Heart left ventricle (tissue), 16 donors: ENCODE measurements at places on chromosomes 7 and 10. TPM values are rescaled to one million over a fixed set of nuclear protein-coding genes. Genes with fewer than 3 reads are reported as not detected.

The MICU1 gene
- 43.6 TPM for total RNA-seq

The IL2RA gene
- 0.61 TPM for total RNA-seq

The SKAP2 gene
- total RNA-seq: 15.3 TPM

The TRUB1 gene
- 24.3 TPM for total RNA-seq

DNA sequence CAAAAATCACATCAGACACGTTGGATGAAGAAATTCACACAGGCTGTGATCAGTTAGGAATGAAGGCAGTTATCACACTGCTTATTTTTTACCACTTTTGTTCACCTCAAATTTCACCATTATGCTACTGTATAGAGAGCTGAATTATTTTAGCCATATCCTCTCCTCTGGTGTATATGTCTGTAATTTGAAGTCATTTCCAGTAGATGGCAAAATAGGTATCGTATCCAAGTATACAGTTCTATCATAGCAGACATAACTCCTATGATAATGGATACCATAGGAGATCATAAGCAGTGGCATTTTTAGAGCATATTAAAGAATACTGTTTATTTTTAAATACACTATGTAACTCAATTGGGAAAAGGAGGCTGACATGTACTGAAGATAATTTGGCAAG lies 909.7 kb downstream of the DNAJB9 start:
- H3K4me1 ChIP-seq: no peaks in the 10 kb centered on the region
- DNase-seq: no peak
- H3K4me3 ChIP-seq: no peak overlapping the region
- H3K36me3 ChIP-seq: no peaks in the 10 kb centered on the region
- H3K27me3 ChIP-seq: no peaks in the 10 kb centered on the region

DNA sequence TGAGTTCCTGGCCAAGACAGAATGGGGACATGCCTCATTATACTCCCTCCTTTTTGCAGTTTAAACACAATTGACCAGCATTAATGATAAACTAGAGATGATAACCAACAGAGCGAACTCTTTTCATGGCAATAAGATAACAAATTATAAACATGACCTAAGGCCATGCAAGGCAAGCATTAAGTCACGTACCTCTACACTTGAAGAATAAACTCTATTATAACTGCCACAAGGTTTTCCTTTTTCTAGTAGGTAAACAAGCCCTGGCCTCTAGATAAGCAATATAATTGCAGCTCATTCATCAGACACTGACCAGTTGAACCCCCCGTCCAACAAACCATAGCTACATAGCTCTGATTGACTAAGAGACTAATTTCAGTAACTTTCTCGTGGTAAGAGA lies 767.0 kb downstream of the GRM8 start:
- DNase-seq: no peak
- H3K4me1 ChIP-seq: no peaks in the 10 kb centered on the region
- H3K27me3 ChIP-seq: no peaks in the 10 kb centered on the region

GRCh38 chr10:132667342-132668047 lies 118.5 kb downstream of the NKX6-2 start:
- no peak overlapping the region for H3K27ac ChIP-seq
- no peak overlapping the region for H3K4me3 ChIP-seq
- DNase-seq: no peak
- no peaks in the 10 kb centered on the region for H3K36me3 ChIP-seq

- DNase-seq: no peak
- no peaks in the 10 kb centered on the region for H3K4me1 ChIP-seq
- no peaks in the 10 kb centered on the region for H3K27me3 ChIP-seq
- H3K27ac ChIP-seq: no peak overlapping the region
- H3K36me3 ChIP-seq: no peaks in the 10 kb centered on the region
- no peak overlapping the region for H3K4me3 ChIP-seq
Observed at GRCh38 chr10:44397476-44398225, 12.8 kb upstream of the CXCL12 start.

DNA sequence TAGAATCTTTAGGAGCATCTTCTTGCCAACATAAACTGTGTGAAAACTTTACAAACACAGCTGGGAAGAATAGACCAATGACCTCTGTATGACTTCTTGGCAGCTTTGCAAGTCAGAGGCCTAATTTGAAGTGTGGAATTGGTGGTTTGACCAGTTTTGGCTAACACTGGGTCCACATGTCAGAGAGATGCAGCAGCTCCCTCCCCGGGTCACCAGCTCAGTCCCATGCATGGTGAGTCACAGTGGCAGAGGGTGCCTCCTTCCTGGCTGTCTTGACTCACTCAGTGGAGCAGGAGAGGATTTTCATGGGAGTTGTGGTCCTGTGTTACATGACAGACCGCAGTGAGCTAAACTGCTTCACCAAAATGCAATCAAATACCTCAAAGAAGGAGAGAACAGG lies 8.2 kb upstream of the STARD3NL start:
- H3K27ac ChIP-seq: no peak overlapping the region
- H3K4me3 ChIP-seq: no peak overlapping the region
- no peaks in the 10 kb centered on the region for H3K27me3 ChIP-seq
- peak; percentile 34 for DNase-seq

- H3K27me3 ChIP-seq: no peaks in the 10 kb centered on the region
- H3K4me3 ChIP-seq: no peak overlapping the region
- H3K36me3 ChIP-seq: no peaks in the 10 kb centered on the region
- no peak overlapping the region for H3K27ac ChIP-seq
- H3K4me1 ChIP-seq: no peaks in the 10 kb centered on the region
- no peak for DNase-seq
Observed at GRCh38 chr7:2943851-2944601, 99.6 kb downstream of the CARD11 start.
